Fibroblast of skin of left biceps (primary cell): ENCODE measurements at places on chromosomes 7 and 10.

- DNase-seq, result no peak
These were observed 625 bp downstream of the IPMK start for GRCh38 chr10:58266826-58267712.

DNA sequence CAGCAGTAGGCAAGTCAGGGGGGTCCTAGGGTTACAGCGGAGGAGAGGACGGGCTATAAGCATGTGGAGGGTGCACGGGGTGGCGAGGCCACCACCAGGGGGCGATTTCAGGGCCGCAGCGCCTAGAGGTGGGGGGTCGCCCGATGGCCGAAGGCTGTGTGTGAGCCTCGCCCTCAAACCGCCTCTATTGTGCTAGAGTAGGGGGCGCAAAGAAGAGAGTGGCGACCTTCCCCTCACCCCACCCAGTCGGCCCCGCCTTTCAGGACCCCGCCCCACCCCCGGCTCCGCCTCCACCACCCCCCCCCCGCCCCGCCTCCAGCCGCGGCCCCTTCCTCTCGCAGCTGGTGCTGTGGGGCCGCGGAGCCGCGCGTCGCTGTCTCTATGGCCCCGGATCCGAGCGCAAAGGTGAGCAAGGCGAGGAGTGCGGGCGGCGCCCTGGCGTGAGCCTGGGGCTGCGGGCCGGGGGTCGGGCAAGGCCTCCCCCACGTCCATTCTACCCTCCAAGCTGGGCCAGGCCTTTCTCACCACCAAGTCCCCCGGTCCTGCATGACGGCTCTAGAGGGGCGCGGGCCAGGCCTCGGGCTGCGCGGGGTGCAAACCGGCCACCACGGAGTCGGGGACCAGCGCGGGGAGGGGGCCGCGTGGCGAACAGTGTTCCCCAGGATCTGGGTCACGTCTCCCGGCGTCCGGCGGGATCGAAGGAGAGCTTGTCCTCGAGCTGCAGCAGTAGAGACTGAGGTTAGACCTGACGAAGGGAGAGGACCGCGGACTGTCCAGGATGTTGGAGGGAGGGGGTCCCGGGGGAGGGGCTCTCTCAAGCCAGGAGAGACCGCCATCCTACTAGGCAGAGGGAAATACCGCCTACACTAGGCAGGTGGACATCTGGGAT, at the start of gene SEMA4G:
TSS of gene SEMA4G (plus strand) at position 318 of the 889 bp plus-strand sequence. CDS start 3,409 bp downstream, outside the sequence.
- no peak for DNase-seq

- no peak for DNase-seq
These were observed 41.2 kb downstream of the PARD3 start for GRCh38 chr10:34773636-34774630.

DNA sequence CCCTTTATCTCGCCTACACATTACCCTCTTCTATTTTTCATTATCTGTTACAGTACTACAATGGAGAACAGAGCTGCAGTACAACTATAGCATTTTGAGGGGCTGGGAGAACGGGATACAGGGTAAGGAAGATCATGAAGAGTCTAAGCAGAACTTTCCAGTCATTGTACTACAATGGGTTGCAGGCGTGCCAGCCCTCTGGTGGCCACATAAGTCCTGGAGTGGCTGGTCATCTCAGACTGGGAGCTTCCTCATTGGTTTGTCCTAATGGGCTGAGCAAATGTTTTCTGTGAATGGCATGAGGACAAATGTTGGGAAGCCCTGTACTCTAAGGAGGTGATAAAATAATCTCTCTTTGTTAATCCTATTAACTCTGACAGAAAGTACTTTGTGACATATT, 33.0 kb downstream of the TMEM106B start:
- DNase-seq, result no peak

DNA sequence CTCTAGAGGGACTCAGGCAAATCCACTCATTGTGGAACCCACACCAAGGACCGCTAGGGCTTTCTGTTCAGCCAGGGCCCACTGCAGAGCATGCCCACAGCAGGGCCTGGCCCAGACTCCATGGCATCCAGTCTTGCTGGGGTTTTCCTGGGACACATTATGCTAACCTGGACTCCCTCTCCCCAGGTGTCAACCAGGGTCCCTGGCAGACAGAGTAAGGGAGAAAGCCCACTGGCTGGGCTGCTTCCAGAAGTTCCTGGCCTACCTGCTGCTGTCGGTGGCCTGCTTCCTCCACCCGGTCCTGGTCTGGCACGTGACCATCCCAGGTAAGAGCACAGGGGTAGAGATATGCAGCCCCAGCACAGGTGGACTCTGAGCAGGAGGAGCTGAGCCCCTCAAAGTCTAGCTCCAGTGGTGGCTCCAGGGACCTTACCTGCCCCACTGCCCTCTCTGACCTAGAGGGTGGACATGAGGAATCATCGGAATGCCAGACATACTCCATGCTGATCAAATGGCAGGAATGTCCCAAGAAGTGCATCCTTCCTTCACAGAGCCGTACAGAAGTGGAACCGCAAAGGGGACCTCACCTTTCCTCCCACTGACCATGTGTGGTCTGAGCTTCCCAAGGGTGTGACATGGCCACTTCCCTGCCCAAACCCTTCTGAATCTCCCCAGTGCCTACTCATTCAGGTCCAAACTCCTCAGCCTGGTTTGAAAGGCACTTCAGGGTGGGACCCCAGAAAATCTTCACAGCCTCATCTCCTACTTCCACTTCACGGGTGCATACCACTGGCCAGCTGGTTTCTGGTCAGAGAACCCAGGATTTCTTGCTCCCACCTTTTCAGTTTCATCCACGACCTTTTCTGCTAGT, 22.5 kb downstream of the TMEM72 start:
- no peak for DNase-seq

DNA sequence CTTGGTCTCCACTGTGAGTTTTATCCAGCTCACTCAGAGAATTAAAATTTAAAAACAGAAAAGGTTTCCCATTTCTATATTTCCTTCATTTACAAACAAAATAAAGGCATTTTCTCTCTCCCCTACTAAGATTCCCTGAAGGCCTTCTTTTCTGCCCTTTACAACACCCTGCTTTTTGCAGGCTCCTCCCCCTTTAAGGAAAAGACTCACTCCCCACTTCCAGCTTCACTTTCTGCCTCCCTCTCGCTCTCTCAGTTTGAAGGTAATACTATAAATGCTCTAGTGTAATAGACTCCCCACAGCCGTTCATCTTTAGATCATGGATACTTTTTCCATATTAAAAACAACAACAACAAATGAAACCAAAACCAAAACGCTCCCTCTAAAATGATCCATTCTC, 53.3 kb downstream of the CDHR3 start:
- no peak for DNase-seq

DNA sequence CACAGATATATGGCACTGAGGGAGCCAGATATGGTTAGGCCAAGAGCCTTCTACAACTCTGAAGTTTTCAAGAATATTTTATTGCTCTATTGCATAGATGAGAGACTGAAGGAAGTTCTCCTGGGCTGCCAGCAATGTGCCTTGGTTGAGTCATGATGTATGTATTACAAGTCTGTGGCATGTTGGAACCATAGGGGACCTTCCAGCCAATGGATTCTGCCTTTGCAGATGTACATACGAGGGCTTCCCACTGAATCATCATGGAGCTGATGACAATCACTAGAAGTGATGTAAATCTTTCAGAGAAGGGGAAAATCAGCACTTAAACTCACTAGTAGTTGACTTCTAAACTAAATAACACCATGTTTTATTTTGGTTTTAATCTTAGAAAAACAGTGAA, 419.5 kb downstream of the PHTF2 start:
- DNase-seq, result peak; percentile 70

- DNase-seq, result no peak
These were observed 203.4 kb upstream of the GHITM start for GRCh38 chr10:83935911-83936310.

DNA sequence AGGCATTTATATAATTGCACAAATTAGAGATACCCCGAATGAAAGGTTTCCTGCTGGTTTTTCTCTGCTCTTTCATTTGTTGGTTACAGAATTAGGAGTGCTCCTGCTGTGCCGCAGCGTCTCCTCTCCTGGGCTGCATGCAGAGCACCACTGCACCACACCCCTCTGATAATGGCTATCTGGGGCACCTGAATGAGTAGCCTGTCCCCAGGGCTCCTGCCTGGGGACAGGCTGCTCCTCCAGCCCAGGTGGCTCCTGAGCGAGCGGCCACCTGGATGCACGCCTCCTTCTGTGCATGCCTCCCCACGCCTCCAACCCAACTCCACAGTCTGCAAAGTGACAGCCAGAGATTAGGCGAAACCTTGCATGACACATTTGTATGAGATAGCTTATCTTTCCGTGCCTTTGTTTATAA, 242.6 kb upstream of the FZD8 start:
- no peak for DNase-seq

GRCh38 chr10:46225597-46225996, 61.2 kb upstream of the ANTXRL start:
- DNase-seq, result no peak

DNA sequence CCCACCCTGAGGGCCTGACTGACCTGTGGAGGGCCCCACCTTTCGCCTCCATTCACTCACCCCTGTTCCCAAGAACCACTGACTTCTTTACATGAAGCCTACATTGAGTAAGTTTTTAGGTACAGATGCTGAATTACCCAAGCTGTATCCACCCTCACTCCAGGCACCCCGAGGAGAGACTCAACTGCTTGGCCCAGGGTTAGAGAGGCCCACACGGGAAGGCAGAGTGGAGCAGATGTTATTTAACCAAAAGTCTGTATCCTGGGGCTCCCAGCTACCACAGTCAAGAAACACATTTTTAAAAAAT, 213.1 kb upstream of the FRMD4A start:
- DNase-seq, result no peak

DNA sequence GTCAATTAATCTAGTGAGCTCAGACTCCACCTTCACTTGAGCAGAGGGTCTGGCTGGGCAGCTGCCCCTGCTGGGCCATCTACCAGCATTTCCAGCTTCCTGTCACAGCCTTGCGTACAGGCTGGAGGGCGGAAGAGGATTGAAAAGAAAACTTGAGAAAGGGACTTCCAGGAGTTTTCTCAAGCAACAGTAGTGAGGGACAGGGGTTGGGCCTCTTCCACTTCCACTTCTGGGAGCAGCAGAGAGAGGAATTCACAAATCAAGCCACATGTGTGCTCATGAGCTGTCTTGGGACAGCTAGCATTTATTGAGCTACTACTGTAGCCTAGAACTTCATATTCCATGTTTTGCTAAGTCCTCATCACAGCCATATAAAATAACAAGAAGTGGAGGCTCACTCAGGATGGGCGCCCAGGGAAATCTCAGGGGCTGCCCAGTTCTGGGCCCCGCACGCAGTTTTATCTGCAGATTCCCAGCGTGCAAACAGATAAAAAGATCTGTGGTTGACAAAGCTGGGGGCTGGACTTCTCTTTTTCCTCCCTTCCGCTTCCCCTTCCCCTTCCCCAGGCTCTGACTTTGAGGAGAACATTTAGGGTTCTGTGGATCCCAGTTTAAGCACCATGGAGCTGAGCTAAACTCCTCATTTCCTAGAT, 135.8 kb downstream of the RGS10 start:
- no peak for DNase-seq

GRCh38 chr7:139748941-139749340, 28.9 kb downstream of the HIPK2 start:
- no peak for DNase-seq

DNA sequence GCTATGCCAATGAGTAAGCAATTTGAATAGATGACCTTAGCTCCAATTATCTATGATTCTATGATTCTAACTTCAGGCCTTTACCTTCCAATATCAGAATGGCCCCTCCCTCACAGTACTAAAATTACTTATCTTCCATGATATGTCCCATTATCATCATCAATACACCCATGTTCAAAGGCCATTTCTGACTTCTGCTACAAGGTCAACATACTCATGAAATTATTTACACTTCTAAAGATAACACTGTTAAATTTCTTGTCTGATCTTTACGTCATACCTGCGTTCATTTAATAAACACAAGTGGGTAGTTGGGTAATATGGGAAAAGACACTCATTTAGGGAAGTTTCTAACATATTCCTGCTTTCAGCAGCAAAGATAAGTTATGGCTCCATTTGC, 21.2 kb downstream of the IMMP2L start:
- DNase-seq, result no peak

DNA sequence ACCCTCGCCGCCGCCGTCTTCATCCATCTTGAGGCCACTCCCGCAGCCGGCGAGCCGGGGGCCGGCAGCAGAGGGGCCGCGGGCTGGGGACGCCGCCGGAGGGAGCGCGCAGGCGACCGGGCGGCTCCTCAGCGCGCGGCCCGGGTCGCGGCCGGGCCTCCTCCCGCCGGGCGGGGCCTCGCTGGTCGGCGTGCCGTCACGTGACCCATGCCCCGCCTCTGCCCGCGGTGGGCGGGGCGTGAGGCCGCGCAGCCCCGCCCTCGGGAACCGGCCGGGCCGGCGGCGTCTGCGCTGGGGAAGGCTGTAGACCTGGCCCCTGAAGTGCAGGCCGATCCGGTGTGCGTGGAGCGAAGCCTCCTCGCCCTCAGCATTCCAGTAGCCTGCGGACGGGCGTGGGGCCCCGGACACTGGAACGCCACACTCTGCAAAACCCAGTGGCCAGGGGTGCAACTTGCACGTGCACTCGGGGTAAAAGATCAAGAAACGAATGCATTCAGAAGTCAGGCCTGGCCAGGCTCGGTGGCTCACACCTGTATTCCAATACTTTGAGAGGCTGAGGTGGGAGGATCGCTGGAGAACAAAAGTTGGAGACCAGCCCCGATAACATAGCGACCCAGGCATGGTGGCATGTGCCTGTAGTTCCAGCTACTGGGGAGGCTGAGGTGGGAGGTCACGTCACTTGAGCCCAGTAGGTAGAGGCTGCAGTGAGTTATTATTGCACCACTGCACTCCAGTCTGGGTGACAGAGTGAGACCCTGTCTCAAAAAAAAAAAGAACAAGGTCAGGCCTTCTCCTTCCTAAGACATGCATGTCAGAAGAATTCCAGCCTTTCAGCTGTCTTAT, at the start of gene CYTH3:
TSS of gene CYTH3 (minus strand) at position 144 of the 843 bp plus-strand sequence. CDS start at position 27, 117 bp downstream.
- DNase-seq, result no peak

DNA sequence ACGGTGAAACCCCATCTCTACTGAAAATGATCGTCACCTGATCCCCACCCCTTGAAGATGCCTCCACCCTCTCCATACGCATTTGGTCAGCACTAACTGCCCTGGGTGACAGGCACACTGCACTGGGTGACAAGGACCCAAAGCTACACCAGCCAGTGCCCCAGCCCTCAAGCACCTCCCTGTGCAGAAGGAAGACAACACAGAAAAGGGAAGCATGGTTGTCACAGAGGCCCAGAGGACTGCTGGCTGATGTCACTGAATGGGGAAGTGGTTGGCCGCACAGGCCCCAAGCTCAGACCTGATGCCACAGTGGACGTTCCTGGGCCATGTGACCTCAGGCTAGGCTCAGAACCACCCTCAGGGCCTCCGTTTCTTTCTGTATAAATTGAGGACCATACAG, 4.2 kb upstream of the PILRA start:
- DNase-seq, result no peak
